ENCODE measurements at places on chromosomes 7 and 10.

- no peak for DNase-seq
These were observed 20.8 kb upstream of the GHITM start for GRCh38 chr10:84118395-84119006.

- no peak for DNase-seq
These were observed 61.0 kb downstream of the DOCK4 start for GRCh38 chr7:112145206-112145605.

- no peak for DNase-seq
These were observed 146.2 kb downstream of the ZNF438 start for GRCh38 chr10:30885423-30885822.

DNA sequence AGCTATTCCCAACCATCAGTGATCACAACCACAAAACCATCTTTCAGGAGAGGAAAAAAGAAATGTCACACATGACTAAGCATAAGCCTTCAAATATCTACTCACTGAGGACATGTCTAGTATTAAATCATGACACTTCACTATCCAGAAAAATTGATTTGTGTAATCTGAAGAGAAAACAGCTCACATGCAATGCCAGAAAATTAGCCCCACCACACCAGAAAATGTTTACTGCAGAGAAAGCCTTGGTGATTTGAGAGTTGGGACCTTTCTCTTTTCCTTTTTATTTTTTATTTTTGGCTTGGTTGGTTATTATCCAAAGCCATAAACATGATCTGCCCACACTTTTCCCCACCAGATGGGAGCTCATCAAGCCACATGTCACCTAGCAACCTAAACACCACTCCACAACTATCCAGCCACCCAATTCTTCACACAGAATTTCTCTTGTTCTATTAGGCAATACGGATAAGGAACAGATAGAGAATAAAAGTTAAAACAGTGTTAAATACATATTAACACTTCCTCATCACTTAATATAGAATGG lies 3.1 kb downstream of the PARD3 start:
- DNase-seq, result no peak

DNA sequence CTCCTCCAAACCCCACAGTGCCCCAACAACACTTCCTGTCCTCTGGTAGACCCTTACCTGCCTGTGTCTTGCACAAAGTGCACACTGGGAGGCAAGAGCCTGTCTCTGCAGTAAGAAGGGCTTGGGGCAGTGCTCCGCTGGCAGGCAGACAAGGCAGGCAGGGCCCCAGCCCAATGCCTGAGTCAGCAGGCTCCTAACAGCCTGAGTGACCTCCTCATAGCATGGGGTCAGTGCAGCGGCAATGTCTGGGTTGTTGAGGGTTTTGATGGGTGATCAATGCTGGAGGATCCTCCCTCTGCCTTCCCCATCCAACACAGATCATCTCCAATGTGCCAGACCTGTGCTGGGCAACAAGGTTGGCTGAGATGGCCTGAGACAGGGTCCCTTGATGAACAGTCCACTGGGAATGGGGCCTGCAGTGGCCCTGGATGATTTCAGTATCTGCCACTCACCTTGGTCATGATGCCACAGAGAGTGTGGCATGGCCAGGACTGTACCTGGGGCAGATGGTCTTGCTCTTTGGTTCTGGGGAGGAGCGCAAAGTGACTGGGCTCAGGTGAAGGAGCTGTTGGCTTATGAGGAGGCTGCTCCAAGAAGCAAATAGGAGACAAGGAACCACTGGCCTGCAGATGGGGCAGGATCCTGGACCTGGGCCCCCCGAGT lies 55.6 kb upstream of the CAMK2B start:
- no peak for DNase-seq

GRCh38 chr7:29955799-29956486 lies 33.7 kb downstream of the SCRN1 start:
- no peak for DNase-seq

- DNase-seq, result no peak
These were observed 174.6 kb downstream of the CCDC3 start for GRCh38 chr10:12826800-12827372.

DNA sequence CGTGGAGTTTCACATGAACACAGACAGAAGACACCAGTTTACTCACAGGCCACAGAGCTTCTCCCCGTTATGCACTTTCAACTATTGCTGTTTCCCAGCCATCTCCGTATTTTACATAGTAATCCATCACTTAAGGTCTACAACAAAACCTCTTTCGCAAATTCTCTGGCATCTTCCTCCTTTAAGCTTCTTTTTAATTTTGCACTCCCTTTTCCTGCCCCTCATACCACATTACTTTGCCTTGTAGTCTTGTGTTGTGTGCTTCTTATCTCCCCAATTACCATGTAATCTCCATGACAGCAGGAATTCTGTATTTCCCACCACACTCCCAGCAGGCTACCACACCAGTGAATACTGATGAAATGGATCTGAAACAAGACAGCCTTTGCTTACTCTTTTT lies 87.3 kb downstream of the ODAD2 start:
- DNase-seq, result no peak

DNA sequence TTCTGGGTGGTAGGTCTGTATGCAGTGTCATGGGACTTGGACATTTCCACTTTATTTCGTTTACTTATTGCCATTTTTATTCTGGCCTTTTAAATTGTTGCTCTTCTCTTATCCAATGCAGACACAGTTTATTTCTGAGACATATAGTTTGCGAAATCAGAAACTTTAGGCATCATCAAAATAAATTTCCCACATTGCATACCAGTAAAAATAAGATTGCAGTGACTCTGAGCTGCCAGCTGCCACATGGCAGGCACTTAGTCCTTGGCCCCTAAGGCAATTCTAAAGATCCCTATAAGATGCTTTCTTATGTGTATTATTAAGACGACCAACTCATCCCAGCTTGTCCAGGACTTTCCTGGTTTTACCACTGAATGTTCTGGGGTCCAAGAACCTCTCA lies 81.8 kb upstream of the ANKRD1 start:
- DNase-seq, result no peak

DNA sequence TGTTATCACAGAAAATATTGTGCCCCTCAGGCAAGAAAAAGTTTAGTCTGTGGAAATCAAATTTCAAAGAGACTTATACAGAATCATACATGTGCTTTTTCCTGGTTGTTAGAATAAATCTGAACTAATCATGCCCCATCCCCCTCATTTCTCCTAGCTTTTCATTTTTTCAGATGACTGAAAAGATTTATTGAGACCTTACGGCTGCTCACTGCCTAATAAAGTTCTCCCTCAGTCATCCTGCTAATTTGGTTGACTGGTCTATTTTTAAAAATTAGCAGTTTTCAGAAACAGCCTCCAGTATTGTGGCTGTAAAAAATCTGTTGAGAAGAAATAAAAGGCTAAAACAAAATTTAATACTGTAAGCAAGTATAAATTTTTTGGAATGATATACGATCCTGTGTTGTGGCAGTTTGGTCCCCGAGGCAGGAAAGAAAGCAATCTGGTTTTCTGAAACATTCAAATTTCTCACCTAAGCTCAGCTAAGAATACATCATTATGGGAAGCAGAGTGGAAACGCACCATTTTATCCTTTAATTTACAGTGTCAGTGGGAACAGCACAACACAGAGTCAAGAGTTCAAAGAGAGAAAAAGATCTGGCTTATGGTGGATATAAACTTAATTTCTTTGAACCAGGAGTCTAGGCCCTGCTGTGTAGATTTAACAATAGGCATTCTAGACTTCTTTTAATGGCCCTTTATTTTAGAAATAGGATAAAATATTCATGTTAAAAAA lies 144.4 kb downstream of the KCND2 start:
- no peak for DNase-seq

All from muscle of back (tissue), 13 donors.